AG08395 (cell line): ENCODE measurements at places on chromosomes 13 and 19.
A peak's percentile ranks its signal among the peaks of the same experiment; 100 is the strongest.

- no peak for DNase-seq
These were observed 90.2 kb upstream of the CSNK1A1L start for GRCh38 chr13:37195621-37196020.

DNA sequence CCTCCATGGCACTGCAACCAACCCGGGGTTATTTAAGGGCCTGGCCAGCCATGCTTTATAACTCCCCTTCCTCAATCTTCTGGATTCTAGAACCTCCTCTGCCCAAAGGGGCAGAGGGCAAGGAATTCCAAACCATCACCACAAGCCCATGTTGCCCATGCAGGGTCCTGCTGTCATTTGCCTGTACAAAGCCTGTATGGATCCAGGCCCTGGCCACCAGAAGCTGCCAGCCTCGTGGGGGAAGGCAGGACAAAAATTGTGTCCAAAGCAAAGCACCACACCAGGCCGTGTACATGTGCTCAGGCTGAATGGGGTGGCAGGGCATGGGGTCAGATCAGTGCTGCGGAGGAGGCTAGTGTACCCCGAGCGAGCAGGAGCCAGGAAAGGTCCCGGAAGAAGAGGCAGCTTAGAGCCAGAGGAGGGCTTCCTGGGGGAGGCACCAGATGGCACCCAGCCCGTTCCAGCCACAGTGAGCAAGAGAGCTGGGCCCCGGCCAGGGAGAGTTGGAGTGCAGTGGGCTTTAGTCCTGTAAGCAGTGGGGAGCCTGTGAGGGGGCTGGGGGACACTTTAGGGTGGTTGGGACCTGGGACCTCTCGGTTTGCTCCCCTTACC, 35.8 kb downstream of the CAPN12 start:
- DNase-seq, result no peak

DNA sequence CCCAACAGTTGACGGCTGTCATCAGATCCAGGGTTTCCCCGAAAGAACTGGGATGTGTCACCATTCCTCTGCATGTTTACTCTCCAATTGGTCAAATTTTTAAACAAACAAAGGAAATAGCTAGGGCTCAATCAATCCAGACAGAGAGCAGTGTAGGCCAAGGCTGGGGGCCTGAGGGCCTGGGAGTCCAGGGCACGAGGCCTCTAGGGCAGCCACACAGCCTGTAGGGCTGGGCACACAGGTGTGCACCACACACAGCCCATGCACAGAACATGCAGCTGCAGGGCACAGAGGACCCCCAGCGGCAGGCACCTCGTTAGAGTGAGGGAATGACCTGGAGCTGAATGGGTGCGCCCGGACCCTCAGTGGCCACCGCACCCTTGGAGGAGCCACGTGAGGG, 9.5 kb downstream of the MIER2 start:
- DNase-seq, result no peak

DNA sequence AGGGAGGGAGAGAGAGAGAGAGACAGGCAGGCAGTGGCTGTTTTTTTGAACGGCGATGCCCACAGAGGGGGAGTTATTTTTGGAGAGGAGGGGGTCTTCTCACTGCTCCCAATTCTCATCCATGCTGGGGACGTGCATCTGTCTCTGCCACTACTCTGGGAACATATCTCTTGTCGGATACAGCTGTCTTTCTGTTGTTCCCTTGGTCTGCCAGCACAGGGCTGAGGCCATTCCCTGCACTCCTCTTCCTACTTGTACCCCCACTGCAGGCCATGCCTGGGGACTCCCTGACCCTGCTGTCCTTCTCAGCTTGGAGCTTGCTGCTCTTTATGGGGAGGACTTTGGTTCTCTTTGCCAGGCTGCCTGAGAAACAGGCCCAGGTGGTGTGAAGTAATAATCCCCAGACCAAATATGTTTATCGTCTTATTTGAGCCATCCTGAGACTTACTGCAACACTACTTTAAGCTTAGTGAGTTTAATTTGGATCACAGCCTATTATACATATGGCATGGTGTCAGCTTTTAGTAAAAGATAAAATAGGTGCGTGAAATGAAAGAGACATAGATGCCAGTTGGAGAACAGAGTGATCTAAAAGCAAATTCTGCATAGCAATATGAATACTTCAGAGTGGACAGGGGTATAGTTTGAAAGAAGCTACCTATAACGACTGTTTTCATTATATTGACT, 19.1 kb downstream of the LRCH1 start:
- DNase-seq, result no peak

GRCh38 chr19:55486971-55487923, 989 bp upstream of the SSC5D start:
- DNase-seq, result peak; percentile 95

DNA sequence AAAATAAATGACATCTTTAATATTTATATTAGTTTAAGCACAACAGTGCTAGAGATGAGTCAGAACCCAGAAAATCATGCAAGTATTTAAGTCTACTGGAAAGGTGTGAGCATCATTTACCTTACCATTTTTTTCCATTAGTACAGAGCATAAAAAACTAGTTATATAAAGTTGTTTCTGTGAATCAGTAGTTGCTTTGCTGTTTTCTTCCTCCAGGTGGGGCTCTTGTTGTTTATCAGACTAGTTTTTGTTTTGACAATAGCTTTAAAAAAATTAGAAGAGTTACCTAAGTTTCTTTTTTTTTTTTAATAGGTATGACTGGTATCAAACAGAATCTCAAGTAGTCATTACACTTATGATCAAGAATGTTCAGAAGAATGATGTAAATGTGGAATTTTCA, 12.7 kb downstream of the SUGT1 start:
- peak; percentile 29 for DNase-seq

DNA sequence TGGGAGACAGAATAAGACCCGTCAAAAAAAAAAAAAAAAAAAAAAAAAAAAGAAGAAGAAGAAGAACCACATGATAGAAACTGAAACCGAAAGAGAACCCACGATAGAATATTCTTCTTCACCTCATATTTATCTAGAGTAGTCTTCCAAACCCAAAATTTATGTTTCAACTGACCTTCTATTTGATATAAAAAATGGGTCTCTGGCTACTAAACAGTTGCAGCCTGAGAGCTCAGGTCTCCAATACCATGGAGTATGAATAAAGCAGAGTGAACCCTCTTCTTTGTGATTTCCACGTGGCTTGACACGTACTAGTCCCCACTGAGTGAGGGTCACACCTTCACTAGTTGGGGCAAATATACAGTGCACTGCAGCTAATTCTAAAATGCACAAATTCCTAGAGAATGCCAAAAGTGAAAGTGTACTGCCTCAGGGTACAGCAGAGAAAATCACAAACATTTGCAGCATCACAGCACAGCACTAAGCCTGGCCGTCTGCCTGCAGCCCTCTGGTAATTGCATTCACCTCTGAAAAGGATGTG, 30.8 kb upstream of the RFC3 start:
- DNase-seq, result no peak

DNA sequence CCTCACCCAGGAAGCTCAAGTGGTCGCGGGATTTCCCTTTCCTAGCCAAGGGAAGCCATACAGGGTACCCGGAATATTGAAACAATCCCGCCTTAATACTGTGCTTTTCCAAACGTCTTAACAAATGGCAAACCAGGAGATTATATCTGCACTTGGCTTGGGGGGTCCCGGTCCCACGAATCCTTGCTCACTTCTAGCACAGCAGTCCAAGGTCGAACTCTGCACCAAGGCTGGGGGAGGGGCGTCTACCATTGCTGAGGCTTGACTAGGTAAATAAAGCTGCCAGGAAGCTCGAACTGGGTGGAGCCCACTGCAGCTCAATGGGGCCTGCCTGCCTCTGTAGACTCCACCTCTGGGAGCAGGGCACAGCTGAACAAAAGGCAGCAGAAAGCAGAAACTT, 1644.8 kb downstream of the PCDH9 start:
- no peak for DNase-seq

DNA sequence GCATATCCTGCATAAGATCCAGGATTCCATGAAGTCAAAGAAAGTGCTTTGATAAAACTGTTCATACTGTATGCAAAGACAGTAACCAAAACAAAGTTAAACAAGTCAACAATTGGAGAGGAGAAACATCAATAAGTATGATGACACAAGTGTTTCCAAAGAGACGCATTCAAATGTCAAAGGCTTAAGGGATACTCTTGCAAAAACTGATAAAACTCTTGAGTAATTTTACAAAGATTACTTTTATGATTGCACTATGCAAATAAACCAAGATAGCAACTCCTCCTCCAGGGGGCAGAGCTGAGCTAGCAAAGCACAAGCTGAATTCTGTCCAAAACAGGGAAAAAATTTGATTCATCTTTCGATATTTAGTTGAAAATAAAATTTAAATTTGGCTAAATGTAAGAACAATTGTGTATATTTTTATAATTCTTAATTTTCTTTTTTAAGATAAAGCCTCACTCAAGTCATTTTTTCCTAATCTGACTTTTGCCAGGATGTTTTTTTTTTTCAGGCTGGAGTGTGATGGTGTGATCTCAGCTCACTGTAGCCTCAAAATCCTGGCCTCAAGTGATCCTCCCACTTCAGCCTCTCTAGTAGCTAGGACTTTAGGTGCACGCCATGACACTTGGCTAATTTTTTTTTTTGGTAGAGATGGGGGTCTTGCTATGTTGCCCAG, 84.0 kb downstream of the MZT1 start:
- DNase-seq, result peak; percentile 24
